ENCODE measurements at places on chromosomes 5 and 9.

DNA sequence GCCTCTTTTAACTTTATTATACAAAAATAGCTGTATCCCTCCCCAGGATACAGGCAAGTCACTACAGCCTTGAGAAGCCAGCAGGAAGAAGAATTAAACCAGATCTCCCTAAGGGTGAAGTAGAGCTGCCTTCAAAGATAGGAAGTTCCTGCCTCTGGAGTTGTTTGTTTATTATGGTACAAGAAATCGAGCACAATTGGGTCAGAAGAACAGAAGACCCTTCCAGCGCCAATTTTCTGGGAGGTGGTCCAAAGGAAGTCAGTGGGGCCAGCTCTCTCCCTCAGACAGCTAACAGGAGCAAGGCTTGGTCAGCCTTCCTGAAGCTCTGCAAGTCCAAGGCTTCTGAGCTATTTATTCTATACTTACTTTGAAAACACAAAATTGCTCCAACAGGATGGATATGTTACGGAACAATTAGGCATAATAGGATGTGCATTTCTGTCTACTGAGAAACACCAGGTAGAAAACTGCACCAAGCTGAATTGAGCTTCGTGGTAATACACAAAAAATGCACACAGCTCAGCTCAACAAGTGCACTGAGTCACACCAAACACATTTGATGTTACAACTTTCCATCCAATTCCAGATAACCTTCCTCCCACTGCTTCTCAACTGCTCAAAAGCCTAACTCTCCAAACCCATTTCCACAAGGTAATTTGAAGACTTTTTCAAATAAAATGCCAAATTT is 16.0 kb downstream of the SERINC5 start:
- no peak for DNase-seq

DNA sequence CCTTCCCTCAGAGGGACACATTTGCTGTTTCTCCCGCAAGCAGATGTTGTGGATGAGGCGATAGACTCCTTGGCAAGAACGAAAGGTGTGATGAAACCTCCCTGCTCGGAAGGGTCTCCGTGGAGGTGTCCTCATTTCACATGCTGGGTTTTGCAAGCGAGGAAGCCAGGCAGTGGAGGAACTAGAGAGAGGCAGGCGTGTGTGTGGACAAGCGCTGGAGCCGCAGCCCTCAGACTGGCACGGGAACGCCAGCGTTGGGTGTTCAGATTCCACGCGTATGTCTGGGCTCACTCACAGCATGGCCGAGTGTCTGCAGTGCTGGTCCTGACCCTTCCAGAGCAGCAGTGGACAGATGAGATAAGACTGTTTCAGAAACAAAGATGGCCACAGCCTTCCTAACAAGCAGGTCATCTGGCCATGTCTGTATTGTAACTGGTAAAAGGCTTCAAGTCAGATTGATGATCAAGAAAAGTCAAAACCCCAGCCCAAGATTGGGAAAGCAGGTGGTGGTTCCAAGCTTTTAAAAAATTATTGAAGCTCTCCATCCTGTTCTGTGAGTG is 35.0 kb upstream of the NCS1 start:
- no peak for DNase-seq

DNA sequence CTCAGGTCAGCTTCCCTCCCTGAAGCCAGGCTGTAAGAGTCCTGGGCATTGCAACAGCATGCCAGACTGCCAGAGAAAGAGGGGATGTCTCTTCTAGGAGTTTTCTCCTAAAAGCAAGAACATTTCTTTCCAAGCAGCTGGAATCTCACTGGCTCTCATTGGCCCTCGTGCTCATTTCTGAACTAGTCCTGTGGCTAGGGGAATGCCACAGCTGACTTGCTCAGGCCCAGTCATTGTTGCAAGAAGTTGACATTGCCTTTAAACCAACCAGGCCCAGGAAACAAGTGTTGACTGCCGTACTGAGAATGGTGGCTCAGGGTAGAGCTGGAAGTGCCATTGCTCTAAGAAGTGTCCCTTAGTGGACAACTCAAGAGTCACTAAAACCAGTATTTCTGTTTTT is 15.0 kb upstream of the CEP120 start:
- no peak for DNase-seq

DNA sequence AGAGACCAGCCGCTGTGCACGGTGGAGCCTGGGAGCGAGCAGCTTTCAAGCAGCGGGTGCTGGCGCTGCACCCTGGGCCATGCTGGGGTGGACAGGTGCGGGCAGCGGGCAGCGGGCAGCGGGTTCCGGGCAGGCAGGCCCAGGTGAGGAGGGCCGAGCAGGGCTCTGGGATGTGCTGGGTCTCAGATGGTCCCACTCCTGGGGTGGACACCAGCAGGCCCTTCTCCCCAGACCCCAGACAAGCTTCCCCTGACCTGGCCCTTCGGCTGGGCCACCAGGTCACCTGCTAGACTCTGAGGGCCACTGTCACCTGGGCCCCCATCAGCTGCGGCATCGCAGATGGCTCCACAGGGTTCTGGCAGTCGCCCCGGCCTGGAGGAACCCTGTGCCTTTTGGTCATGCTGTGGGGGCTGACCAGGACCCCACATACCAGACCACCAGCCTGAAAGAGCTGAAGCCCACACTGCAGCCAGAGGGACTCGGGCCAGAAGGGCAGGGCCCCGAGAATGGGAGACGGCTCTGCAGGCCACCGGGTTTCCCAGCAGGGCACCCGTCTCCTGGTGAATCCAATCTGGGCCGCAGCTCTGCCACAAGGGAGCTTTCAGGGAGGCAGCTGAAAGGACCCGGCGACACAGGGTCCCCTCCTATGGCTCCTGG is 2.0 kb downstream of the SLC6A19 start:
- no peak for DNase-seq

DNA sequence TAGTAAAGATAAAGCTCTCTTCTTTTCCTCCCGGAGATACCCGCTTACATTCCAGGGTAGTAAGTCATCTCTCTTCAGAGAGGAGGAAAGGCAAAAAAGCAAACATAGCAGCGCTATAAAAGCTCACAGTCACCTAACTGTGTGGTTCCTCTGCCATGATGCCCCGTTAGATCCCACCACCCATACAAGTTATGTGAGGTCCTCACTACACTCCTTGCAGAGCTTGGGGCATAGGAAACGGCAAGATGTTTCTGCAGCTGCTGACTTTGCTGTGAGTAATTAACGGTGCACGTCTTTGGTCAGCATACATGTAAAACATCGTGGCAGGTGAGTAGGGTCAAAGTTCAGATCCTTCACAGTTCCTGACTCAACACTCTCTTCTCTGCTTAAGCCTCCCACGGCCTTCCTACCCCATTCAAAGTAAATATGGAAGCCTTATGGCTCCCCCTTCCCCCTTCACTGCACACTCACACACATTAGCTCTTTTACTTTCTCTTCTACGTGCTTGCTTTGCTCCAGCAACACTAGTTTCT is 218.9 kb downstream of the DIRAS2 start:
- no peak for DNase-seq

- DNase-seq = no peak
Observed at GRCh38 chr5:125450771-125451170, 704.3 kb upstream of the ZNF608 start.
